BE2C (cell line): ENCODE measurements at places on chromosomes 2 and 18.

GRCh38 chr2:190452433-190452832 is 44.3 kb downstream of the MFSD6 start:
- no peak for DNase-seq

DNA sequence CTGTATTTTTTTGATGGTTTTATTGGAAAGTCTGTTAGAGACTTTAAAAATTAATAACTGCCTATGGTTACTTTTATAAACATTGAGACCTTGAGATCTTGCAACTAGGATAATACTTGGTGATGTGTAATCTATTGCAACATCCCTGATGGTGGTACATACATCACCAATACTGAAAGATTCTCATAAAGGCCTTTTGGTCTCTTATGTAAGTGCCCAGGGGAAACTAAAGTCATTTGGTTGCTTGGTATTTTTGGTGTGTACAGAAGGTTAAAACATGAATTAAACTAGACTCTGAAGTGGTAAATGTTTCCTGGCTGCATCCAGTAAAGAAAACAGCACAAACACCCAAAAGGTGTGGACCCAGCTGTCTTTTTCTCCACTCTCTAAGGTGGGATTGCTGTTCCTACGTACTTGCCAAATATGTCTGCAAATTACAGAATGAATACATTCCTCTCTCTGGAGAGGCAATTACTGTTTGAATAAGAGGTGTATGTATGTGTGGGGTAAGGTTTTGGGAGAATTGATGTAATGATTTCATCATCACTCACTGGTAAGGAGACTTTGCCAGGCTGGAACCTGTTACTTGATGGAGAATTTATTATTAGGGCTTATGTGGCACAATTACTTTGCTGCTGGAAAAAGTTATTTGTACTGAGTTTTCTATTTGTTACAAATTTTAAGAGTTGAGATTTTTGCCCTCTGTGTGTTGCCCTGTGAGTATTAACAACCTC is 3.6 kb downstream of the B3GNT2 start:
- no peak for DNase-seq

DNA sequence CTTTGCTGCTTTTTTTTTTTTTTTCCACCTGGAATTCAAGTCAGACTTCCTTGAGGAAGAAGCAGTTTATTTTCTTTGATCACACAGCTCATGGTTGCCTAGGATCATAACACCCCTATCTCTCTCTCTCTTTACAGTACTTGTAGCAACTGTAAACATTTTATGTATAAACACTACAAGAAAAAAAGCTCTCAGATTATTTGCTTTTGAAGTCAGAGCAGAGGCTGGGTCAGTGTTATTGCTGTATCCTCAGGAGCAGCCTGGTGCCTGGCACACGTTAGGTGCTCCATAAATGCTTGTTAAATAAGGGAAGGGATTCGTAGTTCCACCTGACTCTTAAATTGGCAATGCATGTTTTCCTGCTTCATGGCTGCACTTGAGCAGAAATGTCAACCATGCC is 221.2 kb downstream of the TGIF1 start:
- DNase-seq, result no peak

DNA sequence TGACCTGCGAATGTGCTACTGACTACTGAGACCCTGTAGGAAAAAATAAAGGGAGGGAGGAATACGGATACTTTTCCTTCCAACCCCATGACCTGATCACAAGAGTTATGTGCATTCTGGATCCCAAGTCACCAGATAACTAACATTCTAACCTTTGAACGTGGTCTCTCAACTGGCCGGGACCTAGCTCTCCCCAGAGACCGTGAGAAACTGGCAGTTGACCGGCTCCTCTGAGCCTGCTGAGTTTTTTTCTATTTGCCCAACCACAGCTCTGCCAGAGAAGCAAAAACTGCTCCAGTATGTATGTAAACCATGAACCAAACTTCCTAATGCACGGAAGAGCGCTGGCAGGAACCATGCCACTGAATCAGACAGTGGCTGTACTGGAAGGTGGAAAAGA is 47.5 kb upstream of the PTMA start:
- no peak for DNase-seq

- peak; percentile 23 for DNase-seq
Observed at GRCh38 chr2:16664052-16664731, 1.4 kb downstream of the CYRIA start.

GRCh38 chr2:114068438-114068837 is 178.5 kb downstream of the ACTR3 start:
- DNase-seq, result no peak

DNA sequence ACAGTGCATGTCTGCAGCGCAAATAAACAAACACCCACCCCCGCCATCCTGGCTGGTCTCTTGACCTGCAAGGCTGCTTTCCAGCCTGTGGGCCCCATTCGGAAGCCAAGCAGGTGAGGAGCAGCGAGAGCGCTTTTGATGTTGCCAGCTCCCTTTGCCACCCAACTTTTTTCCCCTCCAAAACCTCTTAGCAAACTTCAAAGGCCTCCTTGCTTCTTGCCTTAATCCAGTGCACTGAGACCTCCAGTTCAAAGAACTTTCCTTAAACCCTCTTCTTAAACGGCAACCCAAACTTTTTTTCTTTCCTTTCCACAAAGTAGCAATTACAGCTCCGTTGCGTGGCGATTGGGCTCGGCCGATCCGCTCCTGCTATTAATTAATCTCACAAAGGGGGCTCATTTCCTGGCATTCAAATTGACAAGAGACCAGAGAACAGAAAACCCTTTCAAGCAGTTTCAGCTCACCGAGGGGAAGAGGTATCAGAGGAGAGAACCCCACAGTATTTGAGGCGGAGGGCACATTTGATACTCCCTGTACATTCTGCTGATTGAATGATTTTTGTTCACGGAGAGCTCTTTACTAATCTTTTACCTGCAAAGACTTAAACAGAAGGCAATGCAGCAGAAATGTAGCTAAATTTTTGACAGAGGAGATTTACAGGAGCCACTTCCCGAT is 531.4 kb downstream of the TMEM182 start:
- no peak for DNase-seq

DNA sequence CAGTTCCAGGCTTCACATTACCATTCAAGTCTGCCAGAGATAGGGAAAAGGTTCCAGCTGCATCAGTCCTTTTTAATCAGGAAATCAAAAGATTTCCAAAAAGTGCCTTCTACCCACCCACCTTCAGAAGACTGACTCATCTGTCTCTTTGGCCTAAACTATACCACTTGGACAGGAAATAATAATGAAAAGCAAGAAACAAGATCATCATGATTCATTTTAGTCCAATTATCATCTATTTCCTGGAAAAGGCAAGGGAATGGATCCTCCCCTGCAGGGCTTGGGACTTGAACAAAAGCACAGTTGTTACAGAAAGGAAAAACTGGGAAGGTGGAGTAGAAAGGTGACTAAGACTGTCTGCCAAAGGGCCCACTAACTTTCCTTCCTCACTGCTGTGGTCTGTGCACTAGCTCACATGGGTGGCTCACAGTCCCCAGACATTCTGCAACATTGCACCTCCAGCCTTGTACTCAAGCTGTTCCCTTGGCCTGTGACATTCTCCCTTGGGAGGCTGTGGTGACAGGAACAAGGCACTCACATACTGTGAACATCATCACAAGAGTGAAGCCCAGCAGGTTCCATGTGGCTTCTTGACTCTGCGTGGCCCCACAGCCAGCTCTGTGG is 75.3 kb downstream of the VSNL1 start:
- DNase-seq, result no peak

DNA sequence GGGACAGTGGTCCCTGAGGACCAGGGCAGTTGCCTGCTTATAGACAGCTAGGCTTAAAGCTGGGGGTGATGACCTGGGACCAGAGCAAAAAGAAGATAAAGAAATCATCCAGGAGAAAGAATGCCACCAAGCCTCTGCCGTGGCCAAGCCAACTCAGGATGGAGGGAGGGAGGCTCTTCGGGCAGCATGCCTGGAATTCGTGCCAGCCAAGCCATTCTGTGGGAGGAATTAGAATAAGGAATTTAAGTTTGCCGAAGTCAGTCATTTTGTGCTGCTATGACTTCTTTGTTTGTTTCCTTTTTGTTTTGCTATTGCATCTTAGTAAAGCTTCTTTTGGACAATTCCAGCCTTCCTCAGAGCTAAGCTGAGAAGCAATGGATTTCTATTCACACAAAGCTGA is 124.1 kb downstream of the EN1 start:
- no peak for DNase-seq

- DNase-seq, result no peak
Observed at GRCh38 chr2:152083202-152083875, 15.5 kb downstream of the CACNB4 start.

DNA sequence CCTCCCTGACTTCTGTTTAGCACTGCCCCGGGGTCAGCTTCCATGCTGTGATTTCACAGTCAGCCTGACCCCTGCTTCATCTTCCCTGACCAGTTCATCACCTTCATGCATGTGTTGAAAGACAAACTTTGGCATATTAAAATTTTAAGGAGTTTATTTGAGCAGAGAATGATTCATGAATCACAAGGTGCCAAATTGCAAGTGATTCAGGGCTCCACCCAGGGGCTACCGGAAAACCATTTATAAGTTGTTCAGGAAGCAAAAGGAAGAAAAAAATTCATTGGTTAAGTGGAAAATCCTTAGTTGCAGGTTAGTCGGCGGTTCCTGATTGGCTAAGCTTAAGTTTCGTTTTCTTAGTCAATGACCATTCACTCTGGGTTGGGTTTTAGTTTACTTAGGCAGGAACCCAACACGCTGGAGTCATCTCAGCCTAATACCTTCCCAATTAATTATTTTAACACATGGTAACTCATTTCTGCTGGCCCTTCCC is 10.6 kb downstream of the IL1F10 start:
- DNase-seq, result no peak

DNA sequence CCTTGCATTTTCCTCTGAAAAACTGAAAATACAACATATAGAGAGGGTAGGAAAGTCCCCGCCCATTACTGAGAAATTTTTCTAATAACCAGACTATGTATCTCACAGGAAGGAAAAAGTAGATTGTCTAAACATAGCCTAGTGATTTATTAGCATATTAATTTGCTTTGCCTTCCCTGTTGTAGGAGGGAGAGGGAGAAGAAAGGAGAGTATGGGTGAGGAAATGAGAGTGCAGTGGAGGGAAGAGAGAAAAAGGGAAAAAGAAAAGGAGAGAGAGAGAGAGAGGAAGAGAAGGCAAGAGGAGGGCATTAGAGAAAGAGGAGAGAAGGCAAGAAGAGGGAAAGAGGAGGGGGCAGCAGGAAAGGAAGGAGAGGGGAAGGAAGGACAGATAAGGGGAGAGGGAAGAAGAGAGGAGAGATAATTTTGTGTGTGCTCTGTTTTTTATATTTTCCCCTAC is 3.6 kb upstream of the KYNU start:
- DNase-seq, result no peak

DNA sequence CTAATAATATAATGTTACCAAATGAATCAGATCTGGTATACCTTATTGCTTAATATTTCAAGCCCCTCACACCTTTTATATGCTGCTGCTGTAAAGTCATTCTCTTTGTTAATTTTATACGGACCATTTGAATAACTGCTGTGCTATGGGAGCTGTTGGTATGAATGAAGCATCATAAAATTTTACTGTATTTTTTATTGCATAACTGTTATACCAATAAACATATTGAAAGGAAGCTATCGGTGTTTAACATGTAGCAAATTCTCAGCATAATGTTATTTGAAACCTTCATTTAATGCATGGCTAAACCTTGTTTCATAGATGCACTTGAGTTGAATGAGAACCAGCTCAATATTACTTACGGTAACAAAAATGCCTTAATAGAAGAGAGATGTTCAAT is 1040.3 kb downstream of the SOCS6 start:
- no peak for DNase-seq

- no peak for DNase-seq
Observed at GRCh38 chr2:70073493-70073892, 13.8 kb upstream of the PCBP1 start.

GRCh38 chr2:173658946-173659371 is 304.3 kb downstream of the CDCA7 start:
- no peak for DNase-seq

- no peak for DNase-seq
Observed at GRCh38 chr18:25298853-25299274, 53.1 kb downstream of the ZNF521 start.

- peak; percentile 25 for DNase-seq
Observed at GRCh38 chr2:70995426-70995729, 705 bp upstream of the TEX261 start.

DNA sequence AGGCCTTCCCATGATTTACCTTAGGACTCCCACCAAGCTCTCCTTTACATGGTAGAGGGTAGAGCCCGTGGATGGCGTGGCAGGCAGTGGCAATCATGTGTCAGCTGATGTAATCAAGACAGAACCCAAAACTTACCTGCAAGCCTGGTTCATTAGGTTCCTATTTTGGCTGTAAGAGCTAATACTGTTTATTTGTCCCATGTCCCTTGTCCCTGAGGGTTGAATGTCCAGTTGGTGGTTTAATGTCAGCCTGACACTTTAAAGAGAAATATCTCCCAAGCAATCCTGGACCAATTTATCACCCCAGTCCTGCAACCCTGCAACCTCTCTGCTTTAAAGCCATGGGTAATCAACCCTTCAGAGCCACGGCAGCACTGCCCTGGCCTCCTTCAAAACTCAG is 6.0 kb upstream of the FABP1 start:
- DNase-seq, result no peak

- DNase-seq, result peak; percentile 44
Observed at GRCh38 chr2:201933792-201934237, 99.8 kb upstream of the FZD7 start.

DNA sequence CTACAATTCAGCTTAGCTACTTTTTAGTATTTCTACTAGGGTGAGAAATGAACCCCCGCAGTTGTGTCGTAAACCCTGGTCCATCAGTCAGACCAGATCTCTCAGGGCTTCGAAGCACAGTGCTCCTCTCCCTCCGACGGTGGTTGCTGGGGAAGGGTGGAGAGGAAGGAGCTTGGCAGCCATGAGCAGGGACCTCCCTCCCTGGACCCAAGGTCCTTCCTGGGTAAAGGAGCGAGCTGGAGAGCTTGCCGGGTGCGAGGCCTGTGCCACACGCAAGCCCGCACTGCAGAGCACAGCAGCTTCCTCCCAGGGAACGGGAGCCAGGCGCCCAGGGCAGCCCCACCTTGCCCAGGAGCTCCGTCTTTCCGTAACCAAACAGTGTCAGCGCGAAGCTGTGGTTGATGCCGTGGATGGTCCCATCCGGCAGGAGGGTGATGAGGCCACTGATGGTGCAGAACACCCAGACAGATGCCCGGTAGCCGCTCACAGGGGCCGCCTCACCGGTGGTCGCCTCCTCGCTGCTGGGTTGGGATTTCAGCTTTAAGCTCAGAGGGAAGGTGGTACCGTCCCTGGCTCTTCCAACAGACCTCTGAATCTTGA is 12.5 kb downstream of the PASK start:
- DNase-seq, result no peak

- DNase-seq, result no peak
Observed at GRCh38 chr18:74063023-74063422, 84.6 kb downstream of the FBXO15 start.
